Retinal pigment epithelial cell (primary cell): ENCODE measurements at places on chromosomes 4 and X.

DNA sequence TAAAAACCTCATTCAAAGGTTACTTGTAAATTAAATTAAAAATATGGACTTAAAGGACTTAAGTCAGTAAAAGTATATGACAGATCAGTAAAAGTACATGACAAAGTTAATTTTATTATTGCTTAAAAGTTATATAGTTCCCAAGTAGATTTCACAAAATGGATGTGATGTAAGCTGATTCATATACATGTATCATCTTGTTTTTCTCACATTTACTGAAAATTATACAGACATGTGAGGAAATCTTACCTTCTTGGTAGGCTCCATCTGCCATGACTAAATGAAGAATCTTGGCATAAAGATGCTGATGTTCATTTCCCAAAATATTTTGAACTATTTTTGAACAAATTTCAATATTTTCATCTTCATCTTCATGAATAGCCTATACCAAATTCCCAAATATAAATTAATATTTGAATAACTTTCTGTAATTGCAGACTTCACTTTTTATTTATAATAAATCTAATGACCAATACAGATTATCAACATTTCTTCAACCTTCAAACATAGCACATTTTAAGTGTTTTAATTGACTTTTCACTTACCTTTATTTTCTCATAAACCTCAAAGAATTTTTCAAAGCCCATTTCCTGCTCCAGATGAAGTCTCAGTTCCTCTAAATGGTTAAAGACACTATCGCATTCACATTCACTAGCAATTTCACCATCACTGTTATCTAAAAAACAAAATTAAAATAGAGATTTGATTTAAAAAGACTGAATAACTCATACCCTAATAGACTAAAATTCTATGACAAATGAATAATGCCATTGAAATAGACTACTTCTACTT lies 129.4 kb upstream of the SH3RF1 start:
- DNase-seq: no peak

- DNase-seq: no peak
Observed at GRCh38 chrX:75625232-75625631, 102.4 kb upstream of the ZDHHC15 start.

DNA sequence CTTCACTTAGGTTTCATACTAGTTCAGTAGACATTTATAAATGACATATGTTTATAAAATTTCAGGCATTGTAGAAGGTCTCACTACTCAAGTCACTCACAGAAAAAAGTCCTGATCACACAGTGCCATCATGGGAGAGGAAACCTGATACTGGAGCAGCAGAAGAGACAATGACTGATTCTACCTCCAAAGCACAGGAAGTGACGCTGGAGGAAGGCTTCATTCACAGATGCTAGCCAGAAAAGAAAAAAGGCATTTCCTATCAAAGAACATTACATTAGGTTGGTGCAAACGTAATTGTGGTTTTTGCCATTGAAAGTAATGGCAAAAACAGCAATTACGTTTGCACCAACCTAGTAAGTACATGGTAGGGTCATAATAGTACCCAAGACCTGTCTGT lies 79.5 kb downstream of the RASGEF1B start:
- no peak for DNase-seq

DNA sequence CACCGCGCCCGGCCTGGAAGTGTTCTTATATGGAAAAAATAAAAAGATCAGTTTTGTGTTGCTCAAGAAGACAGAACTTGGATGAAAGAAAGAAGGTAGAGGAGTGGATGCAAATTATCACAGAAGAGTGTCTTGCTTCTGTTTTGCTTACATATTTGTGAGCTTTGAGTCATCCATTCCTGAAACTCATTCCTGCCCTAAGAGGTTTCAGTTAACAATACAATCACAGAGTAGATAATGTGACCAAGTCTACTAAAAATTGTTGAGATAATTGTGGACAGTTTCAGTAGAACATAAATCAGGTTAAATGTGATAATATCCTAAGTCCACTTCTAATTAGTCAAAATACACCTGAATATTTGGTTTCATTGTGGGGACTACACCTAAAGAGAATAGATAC lies 26.4 kb upstream of the LRCH2 start:
- no peak for DNase-seq

DNA sequence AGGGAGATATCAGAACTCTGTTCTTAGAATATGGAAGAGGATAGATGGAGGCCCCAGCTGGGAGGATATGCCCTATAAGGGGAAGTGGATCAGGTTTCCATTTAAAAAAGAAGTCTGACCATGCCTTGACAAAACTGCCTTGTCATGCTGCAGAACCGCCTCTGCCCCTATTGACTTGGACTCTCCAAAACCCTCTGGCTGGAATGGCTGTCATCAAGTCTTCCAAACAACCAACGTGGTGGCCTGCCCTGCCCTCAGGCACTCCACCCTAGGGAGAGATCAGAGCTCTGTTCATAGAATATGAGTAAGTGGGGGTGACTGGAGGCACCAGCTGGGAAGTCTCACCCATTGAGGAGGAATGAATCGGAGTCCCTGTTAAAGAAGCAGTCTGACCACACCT lies 114.9 kb downstream of the VSIG4 start:
- no peak for DNase-seq

- DNase-seq: no peak
Observed at GRCh38 chr4:184471881-184472613, 2.3 kb downstream of the IRF2 start.

DNA sequence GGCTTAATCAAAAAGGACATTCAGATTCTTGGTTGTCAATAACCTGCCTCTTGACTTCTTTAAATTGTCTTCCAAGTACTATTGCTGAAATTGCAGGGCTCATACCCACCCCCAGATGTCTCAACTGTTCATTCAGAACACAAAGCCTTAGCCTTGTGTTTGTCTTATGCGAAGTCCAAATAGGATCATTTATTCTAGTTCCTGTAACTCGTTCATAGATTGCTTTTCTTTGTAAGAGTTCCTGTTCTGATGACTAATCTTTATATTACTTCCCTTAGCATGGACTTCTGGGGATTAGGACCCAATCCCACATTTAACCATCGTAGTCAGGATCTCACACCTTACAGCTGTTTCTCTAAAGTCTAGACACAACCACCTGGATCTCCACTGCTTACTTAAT lies 226.0 kb downstream of the VEGFC start:
- no peak for DNase-seq

- DNase-seq: no peak
Observed at GRCh38 chr4:110653321-110654253, 30.7 kb upstream of the PITX2 start.

GRCh38 chr4:185865901-185866328 lies 53.9 kb upstream of the SORBS2 start:
- no peak for DNase-seq

DNA sequence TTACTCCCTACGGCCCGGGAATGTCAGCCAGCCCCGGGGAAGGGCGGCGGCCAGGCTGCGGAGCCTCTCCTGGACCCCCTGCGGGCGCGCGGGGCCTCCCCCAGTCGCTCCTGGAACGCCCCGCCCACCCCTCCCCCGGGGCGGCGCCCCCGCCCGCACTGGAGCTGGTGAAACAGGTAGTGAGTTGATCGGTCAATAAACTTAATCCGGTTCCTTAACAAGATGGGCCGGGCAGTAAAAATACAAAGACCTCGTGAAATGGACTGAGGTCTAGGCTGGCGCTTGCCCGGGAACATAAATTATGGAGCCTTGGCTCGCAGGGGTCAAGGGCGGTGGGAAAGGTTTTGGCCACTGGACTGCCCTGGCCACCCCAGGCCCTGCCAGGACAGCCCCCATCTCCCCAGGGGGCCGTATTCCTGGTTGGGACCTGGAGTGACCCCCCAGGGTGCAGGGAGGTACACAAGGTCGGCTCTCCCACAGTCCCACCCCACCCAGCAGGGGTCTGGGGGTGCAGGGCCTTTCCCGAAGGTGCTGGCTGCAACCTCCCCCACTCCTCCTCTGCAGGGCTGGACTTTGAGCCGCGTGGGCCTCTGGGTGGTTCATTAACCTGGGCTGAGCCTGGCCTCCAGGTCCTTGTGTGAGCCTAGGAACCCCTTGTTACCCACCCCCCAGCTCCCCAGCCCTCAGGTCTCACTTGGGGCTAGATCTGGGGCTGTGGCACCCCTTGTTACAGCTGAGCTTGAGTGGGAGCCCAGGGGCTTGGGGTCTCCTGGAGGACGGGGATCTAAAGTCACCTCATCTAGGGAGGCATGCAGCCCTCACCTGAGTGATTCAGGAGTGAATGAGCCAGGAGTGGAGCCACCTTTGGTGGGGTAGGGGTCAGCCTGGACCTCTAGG lies 2.5 kb downstream of the FGFR3 start:
- no peak for DNase-seq

DNA sequence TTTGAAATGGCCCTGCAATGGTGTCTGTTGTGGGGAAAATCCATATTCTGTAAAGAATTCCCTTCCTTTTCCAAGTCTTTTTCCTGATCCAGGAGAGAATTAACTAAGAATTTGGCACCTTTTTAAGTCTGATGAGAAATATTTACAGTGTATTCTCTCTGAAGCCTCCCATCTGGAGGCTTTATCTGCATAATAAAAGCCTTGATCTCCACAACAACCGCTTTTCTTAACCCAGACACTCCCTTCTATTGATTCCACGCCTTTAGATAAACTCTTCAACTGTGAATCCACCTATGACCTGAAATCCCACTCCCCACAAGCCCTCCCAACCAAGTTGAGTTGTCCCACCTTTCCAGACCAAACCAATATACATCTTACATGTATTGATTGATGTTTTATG lies 43.1 kb upstream of the TMPRSS11E start:
- DNase-seq: no peak
